Type B pancreatic cell (in vitro differentiated cells): ENCODE measurements at places on chromosomes 3 and 15. TPM values are rescaled to one million over a fixed set of nuclear protein-coding genes. Genes with fewer than 3 reads are reported as not detected.

DNA sequence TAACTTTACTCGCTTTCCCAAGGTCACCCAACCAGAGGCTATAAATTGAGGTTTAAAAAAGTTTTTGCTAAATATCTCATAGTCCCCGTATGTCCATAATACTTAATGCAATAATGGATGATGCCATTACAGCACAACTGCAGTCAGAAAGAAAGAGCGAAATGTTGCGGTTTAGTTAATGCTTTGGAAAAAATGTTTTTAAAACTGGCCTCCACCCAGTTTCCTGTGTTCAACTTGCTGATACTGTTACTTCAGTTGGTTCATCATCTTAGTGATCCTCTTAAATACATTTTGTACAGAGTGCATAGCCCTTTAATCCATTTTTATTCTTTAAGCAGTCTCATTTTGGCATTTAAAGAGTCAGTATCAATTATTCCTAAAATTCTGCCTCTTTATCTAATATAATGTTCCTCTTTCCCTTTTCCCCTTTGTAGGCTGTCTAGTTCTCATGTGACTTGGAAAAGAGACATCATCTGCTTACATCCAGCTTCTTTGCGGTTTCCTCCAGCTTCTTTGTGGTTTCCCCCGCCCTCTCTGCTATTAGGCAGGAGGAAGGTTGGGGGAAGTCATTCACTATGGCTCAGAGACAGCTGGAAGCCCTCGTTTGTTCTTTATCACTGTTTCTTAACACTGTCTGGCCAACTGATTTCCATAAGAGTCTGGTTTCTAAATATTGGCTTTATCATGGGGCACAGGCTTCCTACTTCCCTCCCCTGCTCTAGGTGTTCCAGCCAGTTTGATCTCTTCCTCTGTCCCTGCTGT, 154.3 kb downstream of the GOLIM4 start:
- no peaks in the 10 kb centered on the region for H3K27me3 ChIP-seq
- no peak overlapping the region for H3K4me3 ChIP-seq
- no peaks in the 10 kb centered on the region for H3K36me3 ChIP-seq

DNA sequence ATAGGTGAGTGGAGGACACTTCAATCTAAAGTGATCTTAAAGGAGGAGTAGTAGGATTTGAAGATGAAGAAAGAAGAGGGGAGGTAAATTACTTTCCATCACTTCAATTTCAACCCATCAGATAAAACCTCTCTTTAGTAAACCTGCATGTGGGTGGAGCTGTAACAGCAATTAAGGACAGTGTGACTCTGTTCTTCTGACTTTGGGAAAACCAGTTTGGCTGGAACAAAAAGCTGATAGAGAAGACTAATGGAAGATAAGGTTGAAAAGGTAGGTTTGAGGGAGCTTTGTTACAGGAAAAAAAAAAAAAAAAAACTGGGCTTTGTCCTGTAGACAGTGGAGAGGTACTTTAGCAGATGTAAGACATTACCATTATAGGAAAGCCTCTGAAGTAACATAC, 4.5 kb upstream of the GSK3B start:
- peak overlapping the region; percentile 73 for H3K4me3 ChIP-seq
- peaks cover 18% of the 10 kb centered on the region for H3K4me1 ChIP-seq
- peak overlapping the region; percentile 62 for H3K27ac ChIP-seq

DNA sequence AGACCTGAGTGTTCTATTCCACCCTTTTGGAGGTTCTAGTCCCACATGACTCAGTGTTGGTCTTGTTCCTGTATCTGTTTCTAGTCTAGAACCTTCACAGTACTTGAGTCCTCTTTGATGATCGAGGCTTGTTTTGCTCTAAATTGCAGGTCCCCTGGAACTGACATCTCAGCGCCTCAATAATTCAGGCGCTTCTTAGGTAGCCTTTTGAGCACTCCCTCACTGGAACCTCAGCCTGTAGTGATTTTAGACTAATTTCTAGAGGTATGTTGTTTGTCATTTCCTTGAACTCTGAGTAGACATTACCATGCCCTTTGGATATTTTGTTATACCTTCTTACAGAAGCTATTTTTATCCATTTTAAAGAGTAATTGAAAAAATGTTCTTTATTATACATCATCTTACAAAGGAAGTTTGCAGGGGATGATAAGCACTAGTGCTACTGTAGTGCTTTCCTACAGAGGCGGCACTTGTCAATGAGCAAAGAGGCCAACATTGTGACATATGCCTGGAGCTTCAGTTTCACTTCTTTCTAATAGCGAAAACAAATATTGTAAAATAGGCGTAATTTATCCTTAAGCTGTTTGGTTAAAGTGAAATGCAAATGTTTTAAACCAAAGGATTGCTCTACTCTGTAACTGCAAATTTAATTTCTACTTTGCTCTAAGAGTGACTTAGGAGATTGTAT, 75.7 kb downstream of the EFL1 start:
- no peaks in the 10 kb centered on the region for H3K27me3 ChIP-seq
- H3K4me3 ChIP-seq, result no peak overlapping the region
- peaks cover 3% of the 10 kb centered on the region for H3K36me3 ChIP-seq
- H3K27ac ChIP-seq, result no peak overlapping the region

- H3K4me1 ChIP-seq, result peaks cover 33% of the 10 kb centered on the region
- H3K27me3 ChIP-seq, result no peaks in the 10 kb centered on the region
- no peak overlapping the region for H3K4me3 ChIP-seq
- H3K36me3 ChIP-seq, result no peaks in the 10 kb centered on the region
- DNase-seq, result no peak
Measured at GRCh38 chr3:29415482-29416223, 134.8 kb downstream of the RBMS3 start.

- H3K4me1 ChIP-seq, result no peaks in the 10 kb centered on the region
- H3K27me3 ChIP-seq, result peaks cover 11% of the 10 kb centered on the region
- no peaks in the 10 kb centered on the region for H3K36me3 ChIP-seq
Measured at GRCh38 chr3:1214933-1215332, 122.1 kb downstream of the CNTN6 start.

- H3K27me3 ChIP-seq, result no peaks in the 10 kb centered on the region
- peaks cover 12% of the 10 kb centered on the region for H3K4me1 ChIP-seq
- H3K36me3 ChIP-seq, result no peaks in the 10 kb centered on the region
- no peak overlapping the region for H3K27ac ChIP-seq
- H3K4me3 ChIP-seq, result no peak overlapping the region
Measured at GRCh38 chr15:35145336-35145735, 60.2 kb upstream of the NANOGP8 start.

DNA sequence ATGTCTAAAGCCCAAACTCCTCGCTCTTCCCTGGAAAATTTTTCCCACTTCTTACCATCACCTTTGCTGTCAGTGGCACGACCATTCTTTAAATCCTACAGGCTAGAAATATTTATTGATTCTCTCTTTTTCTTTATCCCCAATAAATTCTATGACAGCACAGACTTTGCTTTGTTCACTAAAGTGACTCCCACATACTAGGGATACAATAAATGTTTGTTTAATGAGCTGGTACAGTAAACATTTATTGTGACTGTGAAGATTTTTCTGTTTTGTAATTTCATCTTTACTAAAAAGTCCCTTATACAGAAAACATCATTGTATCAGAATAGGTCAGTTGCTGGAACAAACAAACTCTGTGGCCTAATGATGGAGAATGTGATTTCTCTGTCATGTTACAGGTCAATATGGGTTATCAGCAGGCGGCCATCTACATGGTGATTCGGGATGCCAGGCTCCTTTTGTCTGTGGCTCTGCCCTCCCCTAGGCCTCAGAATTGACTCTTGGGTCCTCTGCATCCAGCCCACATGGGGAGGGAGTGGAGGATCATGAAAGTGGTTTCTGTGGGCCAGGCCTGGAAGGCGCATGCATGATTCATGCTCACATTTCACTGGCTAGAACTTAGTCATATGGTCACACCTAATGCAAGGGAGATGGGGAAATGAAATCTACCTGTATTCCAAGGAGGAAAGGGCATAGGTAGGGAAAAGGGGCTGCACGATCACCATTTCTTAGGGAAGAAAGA, 22.7 kb upstream of the KNG1 start:
- DNase-seq, result no peak
- peaks cover 17% of the 10 kb centered on the region for H3K27me3 ChIP-seq
- no peaks in the 10 kb centered on the region for H3K4me1 ChIP-seq
- H3K4me3 ChIP-seq, result no peak overlapping the region

DNA sequence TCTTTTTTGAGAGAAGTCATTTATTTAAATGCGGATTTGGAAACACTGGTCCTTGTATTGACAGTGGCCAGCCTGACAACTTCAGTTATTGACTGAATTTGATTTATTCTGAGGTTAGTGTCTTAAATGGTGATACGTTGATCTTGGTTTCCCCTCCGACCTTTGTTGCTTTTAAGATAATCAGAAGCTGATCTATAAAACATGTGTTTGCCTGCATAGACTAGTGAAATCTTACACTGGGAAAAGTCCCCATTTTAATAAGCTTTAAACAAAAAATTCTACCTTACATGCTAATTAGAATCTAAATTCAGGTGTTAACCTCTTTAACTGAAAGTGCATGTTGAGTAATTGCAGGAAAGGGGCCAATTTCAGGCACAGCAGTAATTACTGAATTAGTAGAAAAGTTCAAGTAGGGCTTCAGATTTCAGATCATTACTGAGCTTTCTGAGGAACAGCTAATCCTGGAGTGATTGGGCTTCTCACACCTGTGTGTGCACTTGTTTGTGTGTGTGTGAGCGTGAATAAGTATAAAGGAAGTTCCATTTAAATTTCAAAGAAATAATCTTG, 221.4 kb downstream of the SOX2 start:
- no peak for DNase-seq
- H3K27ac ChIP-seq, result no peak overlapping the region
- no peaks in the 10 kb centered on the region for H3K27me3 ChIP-seq
- no peak overlapping the region for H3K4me3 ChIP-seq

Gene ECE2
- total RNA-seq, result not detected in 2 replicates

Gene TAGLN3
- total RNA-seq, result 4.8 and 14.8 TPM in 2 replicates

GRCh38 chr3:39587113-39587512, 119.6 kb downstream of the MOBP start:
- no peak overlapping the region for H3K4me3 ChIP-seq
- no peak for DNase-seq
- no peaks in the 10 kb centered on the region for H3K36me3 ChIP-seq
- no peaks in the 10 kb centered on the region for H3K4me1 ChIP-seq
- H3K27ac ChIP-seq, result no peak overlapping the region

Gene ZIC4
- 40.2 TPM in 1 of 2 replicates, not detected in the other for total RNA-seq

GRCh38 chr3:165742351-165742750, 94.9 kb downstream of the BCHE start:
- H3K27ac ChIP-seq, result no peak overlapping the region
- H3K27me3 ChIP-seq, result no peaks in the 10 kb centered on the region
- no peak for DNase-seq
- H3K4me3 ChIP-seq, result no peak overlapping the region
- H3K36me3 ChIP-seq, result no peaks in the 10 kb centered on the region

DNA sequence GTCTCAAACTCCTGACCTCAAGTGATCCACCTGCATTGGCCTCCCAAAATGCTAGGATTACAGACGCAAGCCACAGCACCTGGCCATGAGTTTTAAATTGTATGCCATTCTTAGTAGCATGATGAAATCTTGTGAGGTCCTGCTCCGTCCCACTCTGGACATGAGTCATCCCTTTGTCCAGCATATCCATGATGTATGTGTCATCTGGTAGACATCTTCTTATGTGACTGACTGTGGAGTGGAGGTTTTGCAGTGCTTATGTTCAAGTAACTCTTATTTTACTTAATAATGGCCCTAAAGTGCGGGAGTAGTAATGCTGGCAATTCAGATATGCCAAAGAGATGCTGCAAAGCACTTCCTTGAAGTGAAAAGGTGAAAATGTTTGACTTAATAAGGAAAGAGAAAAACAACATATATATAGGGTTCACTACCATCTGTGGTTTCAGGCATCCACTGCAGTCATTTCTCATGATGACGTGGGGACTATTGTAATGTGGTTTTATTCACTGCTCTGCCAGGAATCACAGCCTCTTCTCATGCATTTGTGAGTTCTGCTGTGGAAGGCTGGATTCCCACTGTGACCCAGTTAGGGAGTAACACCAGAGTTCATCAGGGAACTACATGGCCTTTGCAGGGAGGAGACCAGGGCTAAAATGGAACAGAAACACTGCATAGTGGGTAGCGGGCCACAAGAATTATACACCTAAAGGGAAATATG, 204.6 kb upstream of the STRIT1 start:
- no peak overlapping the region for H3K4me3 ChIP-seq
- H3K4me1 ChIP-seq, result no peaks in the 10 kb centered on the region
- H3K36me3 ChIP-seq, result no peaks in the 10 kb centered on the region
- DNase-seq, result no peak
- H3K27me3 ChIP-seq, result no peaks in the 10 kb centered on the region

- no peaks in the 10 kb centered on the region for H3K27me3 ChIP-seq
- no peaks in the 10 kb centered on the region for H3K36me3 ChIP-seq
Measured at GRCh38 chr3:147218965-147219364, 187.4 kb downstream of the ZIC4 start.
